ENCODE measurements at places on chromosomes 1 and 21. TPM values are rescaled to one million over a fixed set of nuclear protein-coding genes. Genes with fewer than 3 reads are reported as not detected.

DNA sequence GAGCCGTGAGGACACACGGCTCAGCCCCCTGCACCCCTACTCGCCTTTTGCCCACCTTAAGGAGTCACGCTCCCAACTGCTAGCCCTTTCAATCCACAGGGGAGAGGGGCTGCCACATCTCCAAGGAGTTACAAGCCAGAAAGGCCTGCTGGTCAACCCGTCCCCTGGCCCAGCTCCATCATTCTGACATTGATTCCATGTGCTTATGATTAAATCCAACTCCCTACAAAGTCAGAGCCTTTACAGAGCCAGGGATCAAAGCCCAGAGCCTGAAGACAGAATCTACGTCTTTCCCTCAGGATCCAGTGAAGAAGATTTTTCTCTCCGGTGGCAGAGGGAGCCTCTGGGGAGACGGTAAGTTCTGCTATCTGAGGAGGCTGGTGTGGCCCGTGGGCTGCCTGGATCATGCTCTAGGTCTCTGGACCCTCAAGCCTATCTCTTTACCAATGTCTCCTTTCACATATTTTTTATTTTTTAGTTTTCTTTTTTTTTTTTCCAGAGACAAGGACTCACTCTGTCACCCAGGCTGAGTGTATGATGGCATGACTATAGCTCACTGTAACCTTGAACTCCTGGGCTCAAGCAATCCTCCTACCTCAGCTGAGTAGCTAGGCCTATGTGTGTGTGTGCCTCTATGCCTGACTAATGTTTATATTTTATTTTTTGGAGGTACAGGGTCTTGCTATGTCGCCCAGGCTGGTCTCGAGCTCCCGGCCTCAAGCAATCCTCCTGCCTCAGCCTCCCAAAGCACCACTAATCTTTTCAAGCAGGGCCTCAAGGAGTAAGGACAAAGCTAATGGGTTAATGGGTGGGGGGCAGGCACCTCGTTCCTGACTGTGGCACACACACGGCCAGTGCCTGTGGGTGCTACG, 61.3 kb downstream of the SLC66A1 start:
- no peak for DNase-seq

GRCh38 chr21:44887126-44887806, 13.8 kb upstream of the PTTG1IP start:
- no peak for DNase-seq

GRCh38 chr1:162070825-162071224, 1.3 kb downstream of the NOS1AP start:
- peak; percentile 12 for DNase-seq

- peak; percentile 43 for DNase-seq
Observed at GRCh38 chr1:162029157-162029556, 5.5 kb upstream of the OLFML2B start.

DNA sequence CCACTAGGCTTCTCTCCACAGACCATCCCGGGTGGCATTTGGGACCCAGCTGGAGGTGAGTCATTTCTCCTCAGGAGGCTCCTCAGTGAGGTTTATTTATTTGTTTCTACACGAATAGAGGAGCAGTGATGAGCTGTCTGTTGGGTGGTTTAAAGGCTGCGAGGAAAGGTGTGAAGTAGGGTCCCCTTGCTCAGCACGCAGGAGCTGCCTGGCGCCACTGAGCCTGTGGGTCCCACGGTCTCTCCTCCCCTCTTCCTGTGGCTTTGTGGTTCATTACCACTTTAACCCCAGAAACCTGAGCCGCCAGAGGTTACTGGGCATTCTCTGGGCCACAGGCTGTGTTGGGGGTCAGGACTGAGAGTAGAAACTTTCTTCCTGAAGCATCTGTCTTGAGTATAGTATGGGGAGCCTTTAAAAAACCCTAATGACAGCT, 39.9 kb downstream of the IL6R start:
- DNase-seq = no peak

GRCh38 chr1:19133360-19133759, 76.7 kb downstream of the UBR4 start:
- no peak for DNase-seq

- DNase-seq = peak; percentile 65
Observed at GRCh38 chr1:244836135-244836521, 670 bp downstream of the COX20 start.

CXADR gene
- polyA plus RNA-seq = 3.2 TPM

RHEX gene
- polyA plus RNA-seq = not detected

PRR9 gene
- polyA plus RNA-seq = not detected

DIO1 gene
- not detected for polyA plus RNA-seq

HRNR gene
- not detected for polyA plus RNA-seq
